ENCODE measurements at places on chromosomes 6 and 20.

DNA sequence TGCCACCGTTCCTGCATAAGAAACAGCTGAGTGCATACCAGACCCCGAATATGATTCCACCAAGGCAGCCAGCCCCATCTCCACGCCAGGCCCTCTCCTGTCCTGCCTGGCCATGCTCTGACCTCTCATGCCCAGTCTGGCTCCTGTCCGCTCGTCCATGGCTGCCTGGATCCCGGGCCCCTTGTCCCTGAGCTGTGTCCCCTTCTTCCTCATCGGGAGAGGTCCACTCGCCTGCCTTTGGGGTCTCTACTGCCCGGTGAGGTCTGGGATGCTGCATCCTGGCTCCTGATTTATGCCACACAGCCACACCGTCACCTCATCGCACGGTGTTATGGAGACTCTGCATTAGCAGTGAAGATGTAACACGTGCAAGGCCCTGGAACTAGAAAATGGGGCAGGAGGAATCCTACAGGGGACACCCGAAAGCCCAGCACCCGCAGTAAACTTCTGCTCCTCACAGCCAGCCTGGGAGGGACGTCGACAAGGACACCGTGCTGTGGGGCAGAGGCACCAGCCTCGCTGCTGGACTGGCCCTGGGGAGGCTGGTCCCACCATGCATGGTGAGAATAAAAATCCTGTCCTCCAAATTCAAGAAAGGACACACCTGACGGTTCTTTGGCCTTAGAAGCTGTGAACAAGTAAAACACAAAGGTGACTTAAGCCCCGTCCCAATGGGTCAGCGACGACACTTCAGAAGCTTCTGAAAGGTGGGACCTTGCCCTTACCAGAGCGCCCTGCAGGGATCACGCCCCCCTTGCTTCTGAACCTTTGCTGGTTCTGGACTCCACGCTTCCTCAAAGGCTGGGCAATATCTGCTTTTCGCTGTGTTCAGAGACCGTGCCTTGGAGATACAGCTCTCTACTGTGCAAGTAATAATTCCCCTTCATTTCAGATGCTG lies 103.0 kb downstream of the DLL1 start:
- no peak for DNase-seq

DNA sequence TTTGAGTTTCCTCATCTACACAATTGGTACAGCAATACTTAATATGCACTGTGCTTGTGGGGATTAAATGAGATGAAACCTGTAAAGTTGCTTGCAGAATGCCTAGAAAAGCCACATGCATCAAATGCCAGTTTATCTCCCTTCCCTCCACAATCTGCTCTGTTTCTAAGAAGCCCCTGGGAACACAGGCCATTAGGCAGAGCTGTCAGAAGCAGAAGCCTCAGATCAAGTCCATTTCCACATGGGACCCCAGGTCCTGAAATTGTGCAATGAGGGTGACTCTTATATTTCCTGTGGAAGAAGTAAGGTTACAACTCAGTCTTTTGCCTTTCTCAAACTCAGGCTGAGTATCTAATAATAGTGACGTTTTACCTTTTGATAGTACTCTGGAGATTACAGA lies 737.4 kb downstream of the KIF16B start:
- no peak for DNase-seq

DNA sequence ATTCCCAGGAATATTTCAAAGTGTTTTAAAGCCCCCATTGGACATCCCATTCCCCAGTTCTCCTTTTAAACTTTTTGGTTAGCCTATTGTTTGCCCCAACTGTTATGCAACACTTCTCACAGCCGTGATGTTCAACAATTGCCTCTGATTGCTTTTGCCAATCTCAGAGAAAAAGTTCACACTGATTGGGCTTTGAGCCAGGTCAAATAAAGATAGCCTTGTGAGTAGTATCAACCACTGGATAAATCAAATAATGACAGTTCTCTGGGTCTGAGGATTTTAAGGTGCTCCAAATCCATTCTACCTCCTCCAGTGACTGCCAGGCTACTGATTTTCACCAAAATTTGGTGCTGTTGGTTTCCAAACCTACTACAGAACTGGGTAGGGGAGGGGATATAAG lies 19.1 kb upstream of the NOP56 start:
- no peak for DNase-seq

- DNase-seq = no peak
Measured at GRCh38 chr6:29447670-29448069, 8.6 kb downstream of the OR10C1 start.

GRCh38 chr6:163711615-163712565 lies 297.4 kb downstream of the QKI start:
- DNase-seq = peak; percentile 87

DNA sequence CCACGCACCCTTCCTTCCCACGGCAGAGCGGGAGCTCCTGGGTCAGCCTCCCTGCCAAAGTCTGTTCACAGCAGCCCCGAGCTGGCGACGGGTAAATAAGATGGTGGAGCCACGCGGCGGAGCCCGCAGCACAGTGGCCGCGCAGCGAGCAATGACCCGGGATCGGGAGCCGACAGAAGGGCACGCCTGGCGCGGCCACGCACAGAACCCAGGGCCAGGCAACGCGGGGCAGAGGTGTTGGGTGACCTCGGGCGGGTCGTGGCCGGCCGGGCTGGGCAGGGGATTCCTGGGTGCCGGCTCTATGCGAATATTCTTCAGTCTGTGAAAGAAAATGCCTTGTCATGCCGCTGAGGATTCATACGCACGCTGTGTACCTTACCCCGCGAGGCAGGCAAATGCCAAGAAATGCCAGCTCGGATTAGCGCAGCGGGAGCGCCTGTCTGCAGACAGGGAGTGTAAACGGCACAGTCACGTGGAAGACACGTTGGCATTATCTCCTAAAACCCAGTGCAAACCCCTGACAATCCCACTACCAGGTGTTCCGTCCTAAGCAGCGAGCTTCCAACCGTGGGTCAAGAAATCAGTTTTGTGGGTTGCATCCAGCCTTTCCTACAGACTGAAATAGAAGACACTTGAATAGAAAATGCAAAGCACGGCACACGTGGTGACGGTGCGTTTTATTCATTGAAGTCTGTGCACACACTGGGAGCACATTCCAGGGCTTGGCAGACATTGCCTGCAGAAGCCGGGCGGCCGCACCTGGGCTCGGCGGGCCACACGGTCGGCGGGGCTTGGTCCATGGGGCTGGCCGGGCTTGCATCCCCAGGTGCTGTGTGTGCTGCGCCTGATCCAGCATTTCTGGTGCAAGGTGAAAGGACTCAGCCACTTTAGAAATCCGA lies 18.3 kb downstream of the CHRNA4 start:
- no peak for DNase-seq

DNA sequence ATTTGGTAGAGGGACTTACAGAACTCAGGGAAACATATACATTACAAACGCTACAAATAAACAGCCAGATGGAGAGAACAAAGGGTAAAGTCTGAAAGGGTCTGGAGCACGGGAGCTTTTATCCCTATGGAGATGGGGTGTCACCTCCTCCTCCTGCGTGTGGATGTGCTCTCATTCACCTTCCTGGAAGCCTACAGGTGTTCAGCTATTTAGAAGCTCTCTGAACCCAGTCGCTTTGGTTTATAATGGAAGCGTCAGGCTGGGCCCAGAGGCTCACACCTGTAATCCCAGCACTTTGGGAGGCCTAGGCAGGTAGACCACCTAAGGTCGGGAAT lies 17.7 kb upstream of the ITCH start:
- no peak for DNase-seq

DNA sequence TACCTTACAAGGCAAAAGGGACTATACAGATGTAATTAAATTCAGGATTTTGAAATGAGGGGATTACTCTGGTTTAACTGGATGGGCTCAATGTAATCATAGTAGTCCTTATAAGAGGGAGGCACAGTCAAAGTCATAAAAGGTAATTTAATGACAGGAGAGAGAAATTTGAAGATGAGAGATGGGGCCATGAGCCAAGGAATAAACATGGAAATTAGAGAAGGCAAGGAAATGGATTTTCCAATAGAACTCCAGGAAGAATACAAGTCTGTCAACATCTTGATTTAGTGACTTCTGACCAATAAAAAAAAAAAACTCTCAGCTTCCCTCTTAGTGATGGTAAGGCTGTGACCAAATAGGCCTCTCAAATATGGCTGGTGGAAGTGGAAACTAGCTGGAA lies 101.9 kb upstream of the BEND3 start:
- DNase-seq = no peak

- no peak for DNase-seq
Measured at GRCh38 chr6:168447282-168447681, 6.3 kb downstream of the SMOC2 start.

GRCh38 chr6:165571068-165571682 lies 91.9 kb downstream of the PDE10A start:
- DNase-seq = no peak

- no peak for DNase-seq
Measured at GRCh38 chr20:22430154-22430745, 154.1 kb downstream of the FOXA2 start.

DNA sequence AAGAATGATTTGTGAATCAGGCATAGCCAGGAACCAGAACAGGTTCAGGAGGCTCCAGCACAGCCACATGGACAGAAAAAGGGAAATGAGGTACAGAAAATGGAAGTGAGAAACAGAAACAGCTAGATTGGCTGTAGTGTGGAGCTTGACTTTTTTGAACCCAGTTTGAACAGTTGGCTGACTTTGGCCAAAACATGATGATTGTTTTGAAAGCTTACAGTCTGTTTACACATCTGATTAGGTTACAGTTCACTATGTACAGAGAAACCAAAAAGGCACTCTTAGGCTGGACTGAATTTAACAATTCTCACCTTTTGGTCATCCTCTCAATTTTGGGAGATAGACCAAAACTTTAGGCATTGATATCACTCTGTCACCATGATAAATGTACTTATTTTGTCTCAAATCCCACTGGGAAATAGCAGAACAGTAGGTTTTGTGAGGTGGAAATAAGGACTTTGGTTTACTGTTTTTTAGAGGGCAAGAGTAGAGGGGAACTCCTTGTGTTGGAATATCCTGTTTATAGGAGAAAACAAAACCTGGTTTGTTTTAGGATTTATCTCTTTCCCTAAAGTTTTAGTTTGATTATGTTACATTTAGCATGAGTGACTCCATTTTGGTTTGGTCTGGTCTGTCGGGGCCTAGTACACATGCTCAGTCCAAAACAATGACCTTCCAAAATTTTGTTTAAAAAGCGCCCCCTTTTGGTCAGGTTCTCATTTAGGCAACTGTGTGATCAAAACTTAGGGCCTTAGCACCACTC lies 123.1 kb downstream of the OLIG3 start:
- no peak for DNase-seq

GRCh38 chr6:4780360-4780812 lies 4.2 kb downstream of the CDYL start:
- no peak for DNase-seq

DNA sequence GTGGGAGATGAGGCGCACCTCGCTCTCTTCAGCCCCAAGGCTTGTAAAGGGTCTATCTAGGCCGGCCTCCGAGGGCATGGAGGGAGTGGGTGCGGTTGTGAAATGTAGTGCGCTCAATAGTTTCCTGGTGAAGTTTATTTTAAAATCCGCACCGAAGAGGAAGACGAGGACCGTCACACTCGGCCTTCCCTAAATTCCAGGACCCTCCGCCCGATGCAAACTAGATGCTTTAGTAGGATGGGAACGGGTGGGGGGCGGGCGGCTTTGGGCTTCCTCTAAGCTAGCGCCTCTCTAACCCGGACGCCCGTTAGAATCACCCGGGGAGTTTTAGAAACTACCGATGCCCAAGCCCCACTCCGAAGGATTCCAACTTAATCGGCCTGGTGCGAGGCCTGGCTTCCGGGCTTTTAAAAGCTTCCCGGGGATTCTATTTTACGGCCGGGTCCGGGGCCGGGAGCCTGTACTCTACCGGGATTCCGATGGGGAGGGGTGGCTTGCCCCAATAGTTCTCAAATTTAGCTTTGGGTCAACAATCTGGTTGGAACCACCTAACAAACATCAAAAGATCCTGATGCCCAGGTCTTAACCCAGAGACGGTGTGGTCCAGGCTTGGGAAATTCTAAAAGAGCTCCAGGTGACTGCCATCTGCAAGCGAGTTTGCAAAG lies 548 bp upstream of the BCAS4 start:
- DNase-seq = no peak

DNA sequence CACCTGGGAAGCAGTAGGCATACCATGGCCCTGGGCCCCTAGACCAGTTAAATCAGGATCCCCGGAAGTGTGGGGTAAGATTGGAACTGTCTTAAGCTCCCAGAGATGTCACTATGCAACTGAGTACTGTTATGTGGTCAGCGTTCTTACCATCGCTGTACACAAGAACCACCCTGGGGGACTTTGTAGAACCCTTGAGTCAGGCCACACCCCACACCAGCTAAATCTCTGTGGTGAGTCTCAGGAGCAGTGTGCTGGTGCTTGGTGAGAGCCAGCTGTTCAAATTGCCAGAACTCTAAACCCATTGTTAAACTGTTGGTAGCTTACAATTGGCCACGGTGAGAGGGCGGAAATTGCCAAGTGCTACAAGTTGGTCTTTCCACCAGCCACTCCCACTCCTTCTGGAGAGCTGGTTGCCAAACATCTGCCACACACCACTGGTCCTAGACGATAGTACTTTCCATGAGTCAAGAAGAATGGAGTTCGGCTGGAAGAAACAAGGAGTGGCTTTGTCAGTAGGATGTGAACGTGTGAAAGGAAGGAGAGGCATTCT lies 80.5 kb upstream of the SYNDIG1 start:
- no peak for DNase-seq

DNA sequence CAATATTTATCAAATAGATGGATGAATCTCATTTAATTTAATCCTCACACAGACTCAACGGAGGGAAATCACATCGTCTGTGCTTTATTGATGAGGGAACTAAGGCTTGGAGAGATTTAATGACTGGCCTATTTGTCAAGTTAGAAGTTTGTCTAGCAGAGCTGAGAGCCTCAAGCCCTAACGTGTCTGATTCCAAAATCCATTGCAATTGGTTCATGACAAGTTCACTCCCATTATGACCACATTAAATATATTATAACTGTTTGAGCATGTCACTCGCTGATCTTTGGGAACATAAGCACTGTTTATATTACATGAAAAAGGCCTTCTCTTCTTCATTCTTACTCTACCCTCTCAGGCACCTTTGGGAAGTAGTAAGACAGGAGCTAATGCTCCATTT lies 89.4 kb upstream of the SIRPA start:
- no peak for DNase-seq

DNA sequence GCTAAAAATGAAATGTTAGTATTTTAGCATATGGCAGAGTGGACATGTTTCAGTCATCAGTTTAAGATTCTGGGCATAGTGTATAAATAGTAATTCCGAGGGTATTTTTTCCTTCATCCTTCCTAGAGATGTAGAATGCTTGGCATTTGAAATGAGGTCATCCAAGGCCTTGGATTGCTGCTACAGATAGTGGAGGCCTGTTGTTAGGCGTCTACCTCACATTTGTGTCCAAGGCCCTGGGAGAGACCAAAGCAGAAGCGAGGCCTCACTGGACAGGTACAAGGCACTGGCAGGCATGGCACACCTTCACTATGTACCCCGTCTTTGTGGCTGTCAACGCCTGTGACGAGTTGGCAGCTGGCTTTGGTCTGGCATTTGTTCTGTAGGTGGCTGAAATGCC lies 58.0 kb downstream of the DTD1 start:
- no peak for DNase-seq
